Activated T-helper 2 cell treated with anti-CD3 and anti-CD28 coated beads, Interferon-gamma antibody, Interleukin-2, Interleukin-4, amounts not matched to agents 10 μg/mL and 5 μg/mL and 100 μg/mL, durations not matched to agents 14 hours and 24 hours and 36 hours (primary cell): ENCODE measurements at places on chromosomes 5 and 9. TPM values are rescaled to one million over a fixed set of nuclear protein-coding genes. Genes with fewer than 3 reads are reported as not detected.

SMIM32 gene
- total RNA-seq: not detected in 2 replicates

CD14 gene
- 0.39 TPM in 2 replicates for total RNA-seq

NEUROG1 gene
- not detected in 2 replicates for total RNA-seq

GABRA1 gene
- total RNA-seq: not detected in 2 replicates

CNOT8 gene
- 57.6 and 60.2 TPM in 2 replicates for total RNA-seq

DNA sequence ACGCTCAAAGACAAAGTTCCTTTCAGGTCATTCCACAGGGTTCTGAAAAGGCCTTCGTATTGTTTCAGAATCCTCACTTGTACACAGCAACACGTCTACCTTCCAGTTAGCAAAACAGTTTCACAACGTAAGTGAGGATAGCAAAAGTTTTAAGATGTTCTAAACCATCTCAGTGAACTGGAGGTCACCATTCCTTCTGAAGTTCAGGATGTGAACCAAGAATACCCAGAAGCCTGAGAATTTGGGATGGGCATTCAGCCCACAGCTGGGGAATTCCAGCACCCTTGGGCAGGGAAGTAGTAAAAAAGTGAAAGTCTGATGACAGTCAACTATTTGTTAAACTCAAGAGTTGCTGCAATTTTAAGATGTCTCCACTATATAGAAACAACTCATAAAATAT, 224.5 kb downstream of the BNC2 start:
- H3K27me3 ChIP-seq: no peaks in the 10 kb centered on the region
- H3K27ac ChIP-seq: no peak overlapping the region
- no peaks in the 10 kb centered on the region for H3K4me1 ChIP-seq
- H3K4me3 ChIP-seq: no peak overlapping the region
- DNase-seq: no peak

- no peak overlapping the region for H3K27ac ChIP-seq
- H3K27me3 ChIP-seq: peaks cover 2% of the 10 kb centered on the region
- no peak overlapping the region for H3K4me3 ChIP-seq
- H3K36me3 ChIP-seq: no peaks in the 10 kb centered on the region
- DNase-seq: no peak
Observed at GRCh38 chr5:124631874-124632550, 114.4 kb downstream of the ZNF608 start.
